DMS79 treated with DMSO at 0.1 percent for 48 hours (cell line): ENCODE measurements at places on chromosomes 6 and 20.

- DNase-seq = peak; percentile 43
These were observed 1.1 kb downstream of the AMD1 start for GRCh38 chr6:110875548-110876169.

DNA sequence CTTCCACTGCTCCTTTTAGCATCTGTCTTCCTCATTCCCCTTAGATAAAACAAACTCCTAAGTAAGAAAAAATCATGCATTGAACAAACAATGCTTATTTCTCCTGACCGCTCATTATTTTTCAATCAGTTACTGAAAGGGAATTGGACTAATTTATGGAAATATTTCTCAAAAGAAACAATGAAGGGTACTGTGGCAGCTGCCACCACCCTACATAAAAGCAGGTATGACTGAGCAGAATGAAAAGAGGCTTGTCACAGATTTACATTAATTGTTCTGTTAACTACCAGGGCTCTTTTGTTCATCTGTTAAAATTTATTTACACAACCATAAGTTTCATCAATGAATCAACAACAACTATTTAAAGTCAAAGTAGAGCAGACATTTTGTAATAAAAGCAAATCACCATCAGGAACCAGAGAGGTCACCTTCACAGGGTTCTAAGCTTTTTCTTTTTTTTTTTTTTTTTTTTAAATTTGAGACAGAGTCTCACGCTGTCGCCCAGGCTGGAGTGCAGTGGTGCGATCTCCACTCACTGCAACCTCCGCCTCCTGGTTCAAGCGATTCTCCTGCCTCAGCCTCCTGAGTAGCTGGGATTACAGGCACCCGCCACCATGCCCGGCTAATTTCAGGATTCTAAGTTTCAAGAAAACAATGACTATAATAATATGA, 204.0 kb downstream of the PTPRK start:
- DNase-seq = no peak

- DNase-seq = no peak
These were observed 230.8 kb upstream of the CEP162 start for GRCh38 chr6:84458271-84458670.

DNA sequence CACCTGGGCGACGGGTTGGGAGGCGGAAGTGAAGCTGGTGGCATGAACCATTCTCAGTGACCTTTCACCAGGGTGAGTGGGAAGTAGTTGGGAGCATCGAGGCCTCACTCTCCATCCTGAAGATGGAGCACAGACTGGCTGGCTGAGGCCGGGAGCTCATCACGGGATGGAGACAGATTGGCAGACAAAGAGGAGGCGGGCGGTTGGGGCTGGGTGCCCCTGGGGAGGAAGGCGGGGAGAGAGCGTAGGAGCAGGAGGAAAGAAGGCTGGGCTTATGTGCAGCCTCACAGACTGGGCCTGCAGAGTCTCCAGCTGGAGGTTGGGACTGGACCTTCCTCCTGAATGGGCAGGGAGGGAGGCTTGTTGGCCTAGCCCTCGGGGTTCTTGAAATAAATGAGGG, 44.2 kb upstream of the SCRT2 start:
- DNase-seq = no peak
